Non-pigmented ciliary epithelial cell (primary cell): ENCODE measurements at places on chromosomes 7 and 10.

GRCh38 chr7:142690554-142691182, 58.6 kb upstream of the PRSS1 start:
- no peak for DNase-seq

DNA sequence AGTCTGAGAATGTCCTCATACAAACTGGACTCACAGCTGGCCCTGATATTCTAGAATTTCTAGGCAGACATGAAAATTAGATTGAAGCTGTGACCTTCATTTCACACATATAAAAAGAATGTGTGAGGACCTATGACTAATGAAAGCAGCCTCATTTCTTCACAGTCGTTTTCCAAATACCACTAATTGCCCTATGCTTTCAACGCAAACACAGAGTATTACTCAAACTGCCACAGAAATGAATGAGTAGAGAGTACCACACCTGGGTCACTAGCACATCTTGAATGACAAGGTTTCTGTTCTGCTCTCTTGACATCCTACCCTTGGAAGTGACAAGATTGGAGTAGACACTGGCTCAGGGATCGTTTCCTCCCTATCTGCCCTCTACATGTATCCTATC, 142.4 kb downstream of the C1GALT1 start:
- no peak for DNase-seq

GRCh38 chr7:82434275-82435022, 9.1 kb downstream of the CACNA2D1 start:
- no peak for DNase-seq

- DNase-seq, result no peak
These were observed 19.3 kb upstream of the OPTN start for GRCh38 chr10:13080643-13081042.

DNA sequence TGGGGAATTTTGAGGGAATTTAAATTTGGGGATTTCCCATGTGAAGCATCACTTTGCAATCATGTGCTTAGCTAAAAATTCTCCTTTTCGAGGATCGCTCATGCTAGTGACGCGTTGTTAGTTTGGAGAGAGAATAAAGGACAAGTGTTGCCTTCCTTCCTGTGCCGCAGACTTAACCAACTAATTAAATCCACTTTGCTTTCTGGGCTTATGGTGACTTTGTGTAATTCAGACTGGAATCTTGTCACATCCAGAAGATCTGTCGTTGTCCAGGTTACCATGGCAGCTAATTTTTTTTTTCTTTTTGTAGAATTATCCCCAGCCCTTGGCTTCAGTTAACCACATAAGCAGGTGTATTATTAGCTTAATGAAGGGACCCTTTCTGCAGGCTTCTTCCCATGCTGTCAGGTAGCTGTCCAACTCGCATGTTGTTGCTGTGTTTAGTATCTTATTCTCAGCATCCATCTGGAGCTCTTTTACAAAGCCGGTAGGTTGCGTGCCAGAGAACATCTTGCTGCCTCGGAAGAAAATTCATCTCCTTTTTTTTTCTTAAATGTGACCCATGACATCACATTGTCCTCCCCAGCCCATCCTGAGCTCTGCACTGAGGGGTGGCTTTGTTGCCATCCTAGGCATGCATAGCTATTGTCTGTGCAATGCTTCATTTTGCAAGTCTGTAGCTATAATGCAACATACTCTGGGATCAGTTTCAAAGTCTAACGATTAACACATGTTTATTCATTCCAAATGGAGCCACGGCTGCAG, 47.2 kb upstream of the NRP1 start:
- DNase-seq, result no peak

DNA sequence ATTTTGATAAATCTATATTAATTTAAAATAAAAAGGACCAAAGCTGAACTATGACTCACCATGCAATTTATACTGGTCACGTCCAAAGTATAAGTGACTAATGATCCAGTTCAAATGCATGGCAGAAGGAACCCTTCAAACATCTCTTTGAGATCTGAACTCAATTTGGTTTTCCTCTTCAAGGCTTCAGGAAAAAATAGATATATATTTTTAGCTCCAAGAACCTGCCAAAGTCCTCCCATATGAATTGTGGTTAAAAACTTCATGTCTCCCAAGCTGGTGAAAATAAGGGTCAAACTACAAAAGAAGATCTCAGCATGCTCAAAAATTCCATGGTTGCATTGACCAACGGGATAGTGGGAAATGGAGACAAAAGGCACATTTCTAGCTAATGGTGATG, 34.6 kb upstream of the PDE1C start:
- no peak for DNase-seq

DNA sequence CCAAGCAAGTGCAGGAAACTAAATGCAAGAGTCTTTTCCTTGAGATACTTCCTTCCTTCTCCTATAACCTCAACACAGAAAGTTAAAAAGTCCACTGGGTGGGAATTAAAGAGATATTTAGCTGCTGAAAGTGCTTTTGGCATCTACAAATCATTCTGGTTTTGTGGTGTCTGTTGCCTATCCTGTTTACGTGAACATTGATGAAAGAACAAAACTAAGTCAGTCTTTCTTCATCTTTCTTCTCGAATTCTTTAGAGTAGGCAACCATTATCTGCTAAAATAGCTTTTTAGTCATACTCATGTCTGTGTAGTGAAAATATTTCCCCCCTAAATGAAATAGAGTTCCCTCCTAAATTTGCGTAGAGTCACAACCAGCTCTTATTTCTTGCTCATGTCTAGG, 838.6 kb downstream of the GATA3 start:
- DNase-seq, result no peak

GRCh38 chr10:71080381-71081228, 131.8 kb upstream of the UNC5B start:
- DNase-seq, result no peak

DNA sequence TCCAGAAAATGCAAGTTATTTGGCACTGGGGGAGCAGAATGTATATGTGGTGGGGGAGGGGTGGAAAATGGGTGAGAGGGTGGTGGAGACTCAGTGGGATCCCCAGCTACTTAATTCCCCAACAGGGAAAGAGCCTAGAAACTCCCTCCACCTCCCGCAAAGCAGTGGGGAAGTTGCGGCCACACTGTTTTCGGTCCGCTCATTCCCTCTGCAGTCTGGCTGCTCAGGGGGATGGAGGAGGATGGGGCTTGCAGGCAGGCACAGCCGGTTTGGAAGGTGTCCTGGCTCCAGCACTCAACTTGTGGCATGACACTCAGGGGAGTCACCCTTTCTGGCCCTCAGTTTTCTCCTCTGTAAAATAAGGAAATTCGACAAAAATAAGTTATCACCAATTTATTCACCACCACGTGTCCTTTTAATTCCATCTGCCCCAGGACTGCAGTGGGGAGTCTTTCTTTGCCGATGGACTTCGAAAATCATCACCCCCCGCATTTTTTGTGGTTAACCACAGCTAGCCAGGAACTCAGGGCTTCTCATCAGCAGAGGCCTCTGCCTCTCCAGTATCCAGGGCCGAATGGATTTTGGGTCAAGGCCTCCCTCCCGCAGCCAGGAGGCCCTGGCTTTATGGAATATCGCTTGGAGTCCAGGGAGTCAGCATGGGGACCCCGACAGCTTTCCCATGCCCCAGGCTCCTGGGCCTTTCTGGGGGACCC, 1.6 kb upstream of the HTRA1 start:
- peak; percentile 36 for DNase-seq

- DNase-seq, result no peak
These were observed 44.2 kb upstream of the PCBD1 start for GRCh38 chr10:70932392-70933196.

GRCh38 chr7:151110941-151111645, 24.8 kb downstream of the AGAP3 start:
- DNase-seq, result no peak

GRCh38 chr7:133121175-133121844, 39.4 kb upstream of the CHCHD3 start:
- DNase-seq, result no peak

DNA sequence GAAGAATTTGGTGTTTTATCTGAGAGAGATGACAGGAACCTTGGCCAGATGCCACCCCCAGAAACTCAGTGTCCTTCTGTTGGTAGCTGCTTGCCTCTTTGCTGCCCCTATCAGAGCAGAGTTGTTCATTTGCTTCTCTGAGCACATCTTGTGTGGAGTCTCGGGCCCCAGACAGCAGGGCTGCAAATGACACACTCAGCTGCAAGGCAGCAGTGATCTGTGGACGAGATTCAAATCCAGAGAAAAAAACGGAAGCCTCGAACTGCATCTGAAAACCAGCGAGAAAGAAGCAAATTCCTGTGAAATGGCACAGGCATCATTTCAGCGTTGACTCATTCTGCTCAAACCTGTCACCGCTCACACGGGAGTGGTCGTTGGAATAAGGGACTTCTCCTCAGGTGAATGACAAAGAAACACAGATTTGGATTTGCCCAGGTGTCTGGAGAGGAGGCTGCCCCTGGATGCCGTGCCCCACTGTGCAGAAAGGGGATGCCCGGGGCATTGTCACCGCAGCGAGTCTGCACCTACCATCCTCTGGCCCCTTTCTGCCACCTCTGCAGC, 144.7 kb downstream of the PFKFB3 start:
- no peak for DNase-seq

DNA sequence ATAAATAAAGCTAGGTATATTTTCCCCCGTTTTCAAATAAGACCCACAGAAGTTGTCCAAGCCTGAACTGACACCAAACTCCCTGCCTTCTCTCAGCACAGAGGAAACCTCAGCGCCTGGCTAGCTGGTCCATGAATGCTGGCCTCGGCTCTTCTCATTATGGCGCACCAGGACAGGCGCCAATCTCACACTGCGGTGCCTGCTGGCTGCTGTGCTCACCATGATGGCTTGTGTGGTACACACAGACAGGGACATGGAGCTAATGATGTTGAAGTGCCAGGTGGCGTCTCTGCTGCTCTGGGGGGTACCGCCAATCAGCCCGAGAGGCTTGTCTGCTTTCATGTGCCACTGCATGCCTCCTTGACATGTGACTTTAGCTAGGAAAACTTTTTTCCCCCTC, 43.2 kb upstream of the USP6NL start:
- DNase-seq, result no peak

GRCh38 chr7:39592586-39592985, 26.4 kb downstream of the YAE1 start:
- no peak for DNase-seq

GRCh38 chr7:8913682-8914081, 480.3 kb downstream of the NXPH1 start:
- DNase-seq, result no peak

GRCh38 chr7:106848049-106848448, 17.0 kb upstream of the PIK3CG start:
- DNase-seq, result no peak

- no peak for DNase-seq
These were observed 129.7 kb downstream of the ADRA2A start for GRCh38 chr10:111206521-111206920.
